ENCODE measurements at places on chromosomes 13 and 19.

GRCh38 chr13:45781553-45782326 lies 69.8 kb downstream of the SIAH3 start:
- peak; percentile 70 for DNase-seq

- no peak for DNase-seq
These were observed 35.0 kb upstream of the RBM26 start for GRCh38 chr13:79440958-79441528.

GRCh38 chr19:7083076-7083956 lies 13.8 kb downstream of the ZNF557 start:
- no peak for DNase-seq

GRCh38 chr13:109593230-109593629 lies 193.2 kb downstream of the IRS2 start:
- no peak for DNase-seq

GRCh38 chr19:17260842-17261325 lies 3.7 kb downstream of the USHBP1 start:
- DNase-seq: peak; percentile 84

DNA sequence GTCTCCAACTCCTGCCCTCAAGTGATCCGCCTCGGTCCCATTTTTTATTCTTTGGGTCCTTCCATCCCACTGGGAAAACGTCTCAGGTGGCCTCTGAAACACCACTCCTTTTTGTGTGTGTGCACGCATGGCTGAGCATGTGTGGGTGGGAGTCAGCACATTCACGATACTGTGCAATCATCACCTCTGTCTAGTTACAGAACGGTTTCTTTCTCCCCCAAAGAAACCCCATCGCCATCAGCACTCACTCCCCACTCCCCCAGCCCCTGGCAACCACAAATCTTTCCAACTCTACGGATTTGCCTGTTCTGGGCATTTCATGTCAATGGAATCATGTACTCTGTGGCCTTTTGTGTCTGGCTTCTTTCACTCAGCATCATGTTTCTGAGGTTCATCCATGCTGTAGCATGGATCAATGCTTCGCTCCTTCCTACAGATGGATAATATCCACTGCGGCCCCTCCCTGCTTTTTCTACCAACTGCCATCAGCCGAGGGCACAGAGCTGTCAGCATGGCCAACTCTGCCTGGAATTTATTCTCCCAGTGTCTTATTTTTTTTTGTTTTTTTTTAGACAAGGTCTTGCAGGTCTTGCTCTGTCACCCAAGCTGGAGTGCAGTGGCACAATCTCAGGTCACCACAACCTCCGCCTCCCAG lies 9.7 kb downstream of the F2RL3 start:
- DNase-seq: no peak

GRCh38 chr19:39832341-39833083 lies 1.4 kb downstream of the DYRK1B start:
- no peak for DNase-seq

- no peak for DNase-seq
These were observed 135.1 kb upstream of the FRY start for GRCh38 chr13:31896427-31896826.

DNA sequence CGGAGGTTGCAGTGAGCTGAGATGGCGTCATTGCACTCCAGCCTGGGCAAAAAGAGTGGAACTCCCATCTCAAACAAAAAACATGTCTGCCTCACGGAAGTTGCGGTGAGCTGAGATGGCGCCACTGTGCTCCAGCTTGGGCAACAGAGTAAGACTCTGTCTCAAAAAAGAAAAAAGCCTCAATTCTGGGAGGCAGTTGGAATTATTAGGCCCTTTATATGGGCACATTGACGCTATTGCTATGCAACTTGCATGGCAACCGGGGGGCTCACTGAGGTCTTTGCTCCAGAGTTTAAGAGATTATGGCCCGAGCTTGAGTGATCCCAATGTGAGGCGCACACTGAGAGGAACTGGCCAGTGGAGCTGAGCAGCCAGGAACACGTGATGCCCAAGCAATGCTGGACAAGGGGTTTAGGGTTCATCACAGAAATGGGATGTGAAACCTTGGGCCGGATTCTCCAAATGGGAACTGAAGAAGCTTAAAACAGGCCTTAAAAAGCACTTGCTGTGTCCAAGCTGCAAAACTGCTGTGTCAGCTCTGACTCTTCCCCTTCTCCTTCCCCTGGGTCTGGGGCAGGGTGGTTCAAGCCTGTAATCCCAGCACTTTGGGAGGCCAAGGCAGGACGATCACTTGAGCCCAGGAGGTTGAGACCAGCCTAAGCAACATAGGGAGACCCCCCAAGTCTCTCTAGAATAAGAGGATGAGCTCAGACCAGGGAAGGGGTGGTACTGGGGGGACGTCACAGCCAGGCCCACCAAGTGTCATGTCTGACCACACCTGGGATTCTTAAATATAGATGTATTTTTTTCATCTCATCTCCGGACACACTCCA lies 2.5 kb downstream of the FTL start:
- DNase-seq: no peak

- peak; percentile 28 for DNase-seq
These were observed 39.9 kb upstream of the CCNE1 start for GRCh38 chr19:29771708-29772414.

Data from NCI-H2029 (cell line).